ENCODE measurements at places on chromosomes 12 and 14.

GRCh38 chr12:111406474-111407376, 1.0 kb downstream of the SH2B3 start:
- DNase-seq, result peak; percentile 52

DNA sequence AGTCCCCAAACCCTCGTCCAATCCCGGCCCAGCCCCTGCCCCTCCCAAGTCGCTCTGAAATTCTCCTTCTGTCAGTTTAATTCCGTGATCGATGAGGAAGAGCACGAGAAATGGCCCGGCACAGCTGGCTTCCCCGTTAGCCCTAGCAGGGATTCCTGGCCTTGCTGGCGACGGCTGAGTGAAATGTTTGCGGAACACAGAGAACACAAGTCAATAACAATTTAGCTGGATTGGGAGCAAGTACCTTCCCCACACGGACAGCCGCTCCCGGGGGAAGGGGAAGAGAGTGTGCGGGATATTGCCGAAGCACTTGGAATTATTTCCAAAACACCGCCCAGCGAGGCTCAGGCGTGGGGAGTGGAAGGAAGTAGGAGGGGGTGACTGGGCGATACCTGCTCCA, 134.6 kb downstream of the RBM19 start:
- DNase-seq, result no peak

DNA sequence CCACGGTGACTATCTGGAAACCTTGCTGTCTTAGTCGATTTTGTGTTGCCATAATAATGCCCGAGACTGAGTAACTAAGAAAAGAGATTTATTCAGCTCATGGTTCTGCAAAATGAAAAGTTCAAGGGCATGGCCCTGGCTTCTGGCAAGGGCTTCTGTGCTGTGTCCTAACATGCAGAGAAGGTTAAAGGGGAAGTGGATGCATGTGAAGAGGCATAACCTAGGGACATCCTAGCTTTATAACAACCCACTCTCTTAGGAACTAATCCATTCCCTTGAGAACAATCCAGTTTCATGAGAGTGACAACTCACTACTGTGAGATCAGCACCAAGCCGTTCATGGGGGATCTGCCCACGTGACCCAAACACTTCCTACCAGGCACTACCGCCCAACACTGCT, 11.5 kb downstream of the FLVCR2 start:
- no peak for DNase-seq

DNA sequence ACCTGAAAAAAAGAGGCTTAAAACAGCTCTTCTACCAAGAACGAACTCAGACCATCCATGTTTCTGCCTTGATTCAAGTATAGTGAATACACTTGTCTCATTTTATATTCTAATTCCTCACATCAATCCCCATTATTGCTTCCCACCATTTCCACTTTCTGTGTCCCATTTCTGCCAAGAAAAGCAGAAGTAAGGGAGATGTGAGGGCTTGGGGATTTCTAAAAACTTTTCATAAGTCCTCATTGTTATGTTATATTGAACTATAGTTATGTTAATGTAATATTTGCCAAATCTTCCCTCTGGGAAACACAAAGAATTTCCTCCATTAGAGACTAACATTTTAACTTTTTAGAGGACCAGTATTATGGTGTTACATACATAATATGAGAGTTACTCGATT, 48.2 kb upstream of the PSMA6 start:
- no peak for DNase-seq

DNA sequence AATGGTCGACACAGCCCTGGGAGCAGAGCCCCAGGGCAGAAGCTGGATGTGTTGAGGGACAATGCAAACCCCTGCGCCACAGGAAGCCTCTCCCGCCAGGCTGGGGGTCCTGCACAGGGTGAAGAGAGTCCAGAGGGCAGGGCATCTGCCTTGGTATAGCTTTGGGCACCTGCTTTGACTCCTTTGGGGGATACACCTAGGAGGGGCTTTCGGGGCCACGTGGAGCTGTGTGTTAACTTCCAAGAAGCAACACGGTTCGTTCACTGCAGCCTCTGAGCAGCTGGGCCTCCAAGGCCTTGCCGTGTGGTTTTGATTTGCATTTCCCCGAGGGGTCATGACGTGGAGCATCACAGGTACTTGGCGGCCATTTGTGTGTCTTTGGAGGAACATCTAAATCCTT, 5.8 kb upstream of the PUS1 start:
- DNase-seq, result no peak

DNA sequence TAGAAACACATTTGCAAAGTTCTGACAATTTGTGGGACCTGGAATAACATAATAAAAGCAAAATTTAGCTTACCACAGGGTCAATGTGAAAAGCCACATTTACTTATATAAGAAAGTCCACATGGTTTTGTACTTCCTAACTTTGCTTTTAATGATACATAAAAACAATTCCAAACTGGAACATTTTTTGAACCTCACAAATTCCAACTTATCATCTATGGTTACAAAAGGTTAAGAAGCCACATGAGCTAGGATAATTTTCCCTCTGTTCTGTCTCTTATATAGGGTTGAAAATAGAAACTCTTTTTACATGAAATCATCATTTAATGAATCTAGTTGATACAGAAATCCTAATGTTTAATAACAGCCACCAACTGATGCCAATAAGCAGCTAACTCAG, 8.9 kb upstream of the RERG start:
- DNase-seq, result no peak

DNA sequence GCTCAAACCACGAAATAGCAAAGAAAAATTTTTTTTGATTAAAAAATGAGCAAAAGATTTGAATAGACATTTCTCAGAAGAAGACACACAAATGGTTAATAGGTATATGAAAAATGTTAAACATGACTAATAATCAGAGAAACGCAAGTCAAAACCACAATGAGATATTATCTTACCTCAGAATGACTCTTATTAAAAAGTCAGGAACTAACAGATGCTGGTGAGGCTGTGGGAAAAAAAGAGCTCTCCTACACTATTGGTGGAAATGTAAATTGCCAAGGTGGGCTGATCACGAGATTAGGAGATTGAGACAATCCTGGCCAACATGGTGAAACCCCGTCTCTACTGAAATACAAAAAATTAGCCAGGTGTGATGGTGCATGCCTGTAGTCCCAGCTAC, 315.5 kb upstream of the FLRT2 start:
- no peak for DNase-seq

DNA sequence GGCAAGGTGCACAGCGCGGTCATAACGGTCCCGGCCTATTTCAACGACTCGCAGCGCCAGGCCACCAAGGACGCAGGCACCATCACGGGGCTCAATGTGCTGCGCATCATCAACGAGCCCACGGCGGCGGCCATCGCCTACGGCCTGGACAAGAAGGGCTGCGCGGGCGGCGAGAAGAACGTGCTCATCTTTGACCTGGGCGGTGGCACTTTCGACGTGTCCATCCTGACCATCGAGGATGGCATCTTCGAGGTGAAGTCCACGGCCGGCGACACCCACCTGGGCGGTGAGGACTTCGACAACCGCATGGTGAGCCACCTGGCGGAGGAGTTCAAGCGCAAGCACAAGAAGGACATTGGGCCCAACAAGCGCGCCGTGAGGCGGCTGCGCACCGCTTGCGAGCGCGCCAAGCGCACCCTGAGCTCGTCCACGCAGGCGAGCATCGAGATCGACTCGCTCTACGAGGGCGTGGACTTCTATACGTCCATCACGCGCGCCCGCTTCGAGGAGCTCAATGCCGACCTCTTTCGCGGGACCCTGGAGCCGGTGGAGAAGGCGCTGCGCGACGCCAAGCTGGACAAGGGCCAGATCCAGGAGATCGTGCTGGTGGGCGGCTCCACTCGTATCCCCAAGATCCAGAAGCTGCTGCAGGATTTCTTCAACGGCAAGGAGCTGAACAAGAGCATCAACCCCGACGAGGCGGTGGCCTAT, 875 bp downstream of the HSPA2 start:
- DNase-seq, result no peak
